ENCODE measurements at places on chromosomes 7 and 10.

GRCh38 chr7:17844022-17844421, 96.3 kb downstream of the SNX13 start:
- no peak for DNase-seq

DNA sequence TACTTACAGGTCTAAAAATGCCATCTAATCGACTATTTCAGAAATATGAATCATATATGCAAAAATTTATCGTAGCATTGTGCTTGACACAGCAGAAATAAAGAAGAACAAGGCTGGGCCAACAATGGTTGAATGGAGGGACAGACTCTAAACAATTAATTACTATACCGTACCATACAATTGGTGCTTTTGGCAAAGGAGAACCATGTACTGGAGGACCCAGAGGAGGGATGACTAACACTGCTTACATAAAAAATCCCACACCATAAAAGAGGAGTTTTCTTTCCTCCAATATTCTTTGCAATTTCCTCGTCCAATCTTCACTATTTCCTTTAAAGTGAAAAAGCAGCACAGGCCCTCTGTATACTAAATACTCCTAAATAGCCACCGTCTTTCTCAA, 94.1 kb downstream of the SGMS1 start:
- DNase-seq, result no peak

DNA sequence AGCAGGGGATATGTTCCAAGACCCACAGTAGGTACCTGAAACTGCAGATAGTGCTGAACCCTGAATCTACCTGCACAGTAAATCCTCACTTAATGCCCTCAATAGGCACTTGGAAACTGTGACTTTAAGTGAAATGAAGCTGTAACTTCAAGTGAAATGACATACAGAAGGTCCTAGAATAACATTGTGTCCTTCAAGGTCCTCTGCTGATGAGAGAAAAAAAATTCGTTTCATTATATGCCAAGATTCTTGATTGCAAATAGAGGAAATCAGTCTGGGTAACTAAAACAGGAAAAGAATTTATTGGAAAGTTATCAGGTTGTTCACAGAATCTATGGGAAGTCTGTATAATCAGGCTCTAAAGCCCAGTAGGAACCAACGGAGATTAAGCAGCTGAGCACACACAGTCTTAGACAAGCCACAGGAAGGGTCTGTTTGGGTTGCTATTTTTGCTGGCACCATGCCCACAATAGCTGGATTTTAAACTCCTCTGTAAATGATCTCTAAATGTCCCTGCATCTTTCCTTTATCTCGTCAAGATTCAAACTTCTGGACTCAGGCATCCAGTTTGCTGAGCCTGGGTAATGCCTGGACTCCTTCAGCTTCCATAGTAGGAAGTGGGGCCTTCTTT, 57.5 kb downstream of the EXOC4 start:
- no peak for DNase-seq

- DNase-seq, result no peak
These were observed 7.9 kb upstream of the GSDME start for GRCh38 chr7:24764972-24765744.

GRCh38 chr10:128274938-128275337, 148.7 kb upstream of the MKI67 start:
- no peak for DNase-seq

GRCh38 chr10:2893158-2893845, 174.0 kb upstream of the PFKP start:
- DNase-seq, result no peak

DNA sequence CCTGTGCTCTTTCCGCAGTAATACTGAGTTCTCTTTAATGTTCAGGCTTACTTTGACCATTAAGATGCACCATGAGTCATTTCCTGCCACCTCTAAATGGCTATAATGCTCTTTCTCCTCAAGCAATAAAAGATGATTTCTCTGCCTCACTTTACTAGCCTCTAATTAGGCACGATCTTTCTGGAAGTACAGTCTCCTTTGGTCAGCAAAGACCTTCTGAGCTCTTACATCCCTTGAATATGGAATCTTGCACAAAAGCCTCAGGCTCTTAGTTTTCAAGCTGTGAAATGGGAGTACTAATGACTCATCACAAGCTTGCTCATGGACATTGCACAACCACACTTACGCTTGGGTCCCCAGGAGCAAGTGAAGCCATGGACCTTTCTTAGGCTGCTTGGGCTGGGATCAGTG, 85.9 kb downstream of the FRMD4A start:
- no peak for DNase-seq

DNA sequence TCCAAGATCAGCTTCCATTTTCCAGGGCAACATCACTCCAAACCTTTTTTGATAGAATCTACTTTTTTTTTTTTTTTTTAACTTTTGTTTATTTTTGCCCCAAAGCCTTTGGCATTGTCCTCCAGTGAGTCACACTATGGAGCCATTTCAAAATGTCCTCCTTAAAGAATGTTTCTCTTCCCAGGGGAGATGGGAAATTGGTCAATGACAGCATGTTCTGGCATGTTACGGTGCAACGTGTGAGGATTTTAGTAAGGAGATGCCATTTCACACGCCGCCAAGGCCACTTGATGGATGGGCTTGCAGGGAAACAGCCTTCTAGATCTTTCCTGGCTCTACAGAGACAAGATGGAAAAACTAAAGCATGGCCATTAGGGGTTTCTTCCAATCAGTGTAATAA, 30.7 kb upstream of the TRIL start:
- no peak for DNase-seq

DNA sequence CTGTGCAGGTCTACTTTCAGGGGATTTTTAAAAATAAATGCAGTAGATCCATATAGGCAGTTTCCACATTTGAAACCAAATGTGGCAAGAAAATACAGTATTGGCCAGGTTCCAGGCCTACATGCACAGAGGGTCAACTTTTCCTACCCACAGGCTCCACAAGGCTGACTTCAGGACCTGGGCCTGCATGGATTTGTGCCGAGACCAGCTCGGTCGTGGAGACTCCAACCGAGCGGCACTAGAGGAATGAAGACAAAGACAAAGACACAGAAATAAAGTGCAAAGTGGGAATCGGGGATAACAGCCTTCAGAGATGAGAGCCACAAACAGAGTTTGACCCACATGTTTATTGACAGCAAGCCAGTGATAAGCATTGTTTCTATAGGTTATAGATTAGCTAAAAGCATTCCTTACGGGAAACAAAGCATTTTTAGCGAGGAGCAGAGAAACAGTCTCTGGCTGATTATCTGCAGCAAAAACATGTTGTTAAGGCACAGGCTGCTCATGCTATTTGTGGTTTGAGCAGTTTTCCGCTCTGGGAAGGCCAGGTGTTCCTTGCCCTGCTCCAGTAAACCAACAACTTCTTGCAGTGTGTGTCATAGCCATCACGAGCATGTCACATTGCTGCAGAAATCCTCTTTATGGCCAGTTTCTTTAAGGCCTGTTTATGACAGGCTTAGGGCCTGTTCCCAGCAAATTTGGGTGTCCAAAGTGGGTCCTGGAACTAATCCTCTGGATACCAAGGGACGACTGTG, 52.6 kb downstream of the ZNF37A start:
- no peak for DNase-seq

GRCh38 chr7:110898516-110898915, 192.4 kb upstream of the LRRN3 start:
- DNase-seq, result no peak

DNA sequence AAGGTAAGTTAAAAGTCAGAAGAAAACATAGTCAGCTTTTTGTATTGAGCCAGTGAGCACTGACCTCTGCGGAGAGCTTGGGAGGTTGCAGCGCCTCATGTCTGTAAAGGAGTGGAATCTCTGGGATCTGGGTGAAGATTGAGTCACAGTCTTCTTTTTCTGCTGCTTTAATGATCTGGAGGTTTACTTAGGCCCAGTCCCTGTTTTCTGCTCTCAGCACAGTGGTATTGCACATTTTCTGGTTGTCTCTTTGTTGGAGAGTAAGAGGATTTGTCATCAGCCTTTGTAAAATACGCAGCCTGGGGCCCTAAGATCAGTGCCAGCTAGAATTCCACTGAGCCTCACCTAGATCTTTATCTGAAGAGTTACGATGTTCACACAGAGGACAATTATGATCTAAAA, 58.3 kb upstream of the GJD4 start:
- DNase-seq, result no peak

DNA sequence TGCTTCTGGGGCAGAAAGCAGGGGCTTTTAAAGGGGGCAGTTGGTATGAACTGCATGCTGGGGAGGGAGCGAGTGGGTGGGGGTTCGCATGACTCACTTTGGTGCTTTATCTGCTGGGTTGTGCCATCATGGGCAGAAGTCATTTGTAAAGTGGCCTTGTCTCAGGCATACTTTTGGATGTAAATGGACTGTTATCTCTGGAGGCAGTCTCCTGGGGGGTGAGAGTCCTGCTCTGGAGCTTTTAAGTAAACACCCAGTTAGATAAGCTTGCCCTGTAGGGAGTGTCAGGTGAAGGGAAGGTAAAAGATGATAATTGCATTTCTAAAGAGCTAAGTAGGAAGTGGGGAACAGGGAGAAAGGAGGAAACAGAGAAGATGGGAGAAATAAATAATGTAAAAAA, 1.6 kb upstream of the GSTO1 start:
- no peak for DNase-seq

DNA sequence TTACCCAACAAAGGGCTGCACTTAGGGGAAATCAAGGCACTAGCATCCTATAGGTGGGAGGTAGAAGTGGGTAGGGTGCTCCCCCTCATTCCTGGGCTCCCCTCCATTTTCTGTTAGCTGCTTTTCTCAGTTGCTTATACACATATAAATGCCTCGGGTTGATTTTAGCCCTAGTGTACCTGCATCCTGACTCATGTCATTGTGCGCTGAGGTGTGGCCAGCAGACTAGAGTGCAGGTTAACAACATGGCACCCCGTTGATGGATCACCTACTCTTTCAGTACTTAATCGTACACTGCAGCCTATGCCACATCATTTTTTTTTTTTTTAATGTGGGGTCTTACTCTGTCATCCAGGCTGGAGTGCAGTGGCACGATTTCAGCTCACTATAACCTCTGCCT, 144.0 kb upstream of the ITGB1 start:
- no peak for DNase-seq

DNA sequence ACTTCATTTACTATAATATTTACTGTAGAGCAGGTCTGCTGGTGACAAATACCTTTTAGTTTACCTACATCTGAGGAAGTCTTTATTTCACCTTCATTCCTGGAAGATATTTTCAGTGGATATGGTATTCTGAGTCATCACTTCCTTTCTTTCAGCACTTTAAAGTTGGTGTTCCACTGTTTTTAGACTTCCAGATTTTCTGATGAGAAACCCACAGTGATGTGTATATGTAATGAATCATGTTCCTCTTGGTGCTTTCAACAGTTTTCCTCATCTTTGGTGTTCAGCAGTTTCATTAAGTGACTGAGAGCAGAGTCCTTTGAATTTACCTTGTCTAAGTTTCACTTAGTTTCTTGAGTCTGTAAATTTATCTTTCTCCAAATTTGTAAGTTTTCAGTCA, 36.4 kb downstream of the COPG2 start:
- no peak for DNase-seq

- no peak for DNase-seq
These were observed 85.5 kb downstream of the WDR37 start for GRCh38 chr10:1141701-1142100.

GRCh38 chr7:157996359-157997079, 591.1 kb downstream of the PTPRN2 start:
- no peak for DNase-seq

DNA sequence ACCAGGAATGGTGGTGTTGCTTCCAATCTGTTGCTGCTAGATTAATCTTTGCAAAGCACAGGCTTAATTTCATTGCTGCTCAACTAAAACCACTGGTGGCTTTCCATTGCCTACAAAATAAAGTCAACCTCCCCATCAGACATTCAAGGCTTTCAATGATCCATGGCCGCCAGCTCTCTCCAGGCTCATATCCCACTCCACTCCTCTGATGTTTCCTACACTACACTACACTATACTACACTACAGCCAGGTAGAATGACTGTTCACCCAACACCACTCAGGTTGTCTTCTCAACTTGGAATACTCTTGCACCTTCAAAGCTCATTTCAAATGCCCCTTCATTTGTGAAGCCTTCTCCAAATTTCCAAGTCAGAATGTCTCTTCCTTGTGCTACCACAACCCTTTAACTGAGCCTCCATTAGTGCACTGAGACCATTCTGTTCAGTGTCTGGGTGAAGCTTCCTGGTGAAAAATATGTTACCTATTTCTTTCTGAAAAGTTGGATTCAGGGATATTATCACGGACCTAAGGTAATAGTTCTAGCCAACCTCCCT, 35.5 kb upstream of the CC2D2B start:
- no peak for DNase-seq

DNA sequence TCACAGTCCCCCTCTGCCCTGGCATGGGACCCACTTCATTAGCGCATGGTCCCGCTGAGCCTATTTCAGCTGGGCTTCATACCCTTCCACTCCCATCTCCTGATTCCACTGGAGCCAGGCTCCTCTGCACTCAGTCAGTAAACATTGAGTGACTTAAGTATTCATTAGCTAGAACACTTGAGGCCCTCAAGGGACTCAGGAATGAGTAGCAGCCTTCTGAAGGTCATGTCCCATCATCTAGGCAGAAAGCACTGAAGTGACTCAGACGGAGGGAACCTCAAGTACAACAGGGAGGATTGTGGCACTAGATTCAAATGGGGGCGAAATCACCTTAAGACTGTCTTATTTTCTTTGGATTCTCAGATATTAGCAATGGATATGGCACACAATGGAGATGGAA, 186.6 kb upstream of the INHBA start:
- no peak for DNase-seq

- no peak for DNase-seq
These were observed 235.3 kb downstream of the INHBA start for GRCh38 chr7:41467596-41467995.

DNA sequence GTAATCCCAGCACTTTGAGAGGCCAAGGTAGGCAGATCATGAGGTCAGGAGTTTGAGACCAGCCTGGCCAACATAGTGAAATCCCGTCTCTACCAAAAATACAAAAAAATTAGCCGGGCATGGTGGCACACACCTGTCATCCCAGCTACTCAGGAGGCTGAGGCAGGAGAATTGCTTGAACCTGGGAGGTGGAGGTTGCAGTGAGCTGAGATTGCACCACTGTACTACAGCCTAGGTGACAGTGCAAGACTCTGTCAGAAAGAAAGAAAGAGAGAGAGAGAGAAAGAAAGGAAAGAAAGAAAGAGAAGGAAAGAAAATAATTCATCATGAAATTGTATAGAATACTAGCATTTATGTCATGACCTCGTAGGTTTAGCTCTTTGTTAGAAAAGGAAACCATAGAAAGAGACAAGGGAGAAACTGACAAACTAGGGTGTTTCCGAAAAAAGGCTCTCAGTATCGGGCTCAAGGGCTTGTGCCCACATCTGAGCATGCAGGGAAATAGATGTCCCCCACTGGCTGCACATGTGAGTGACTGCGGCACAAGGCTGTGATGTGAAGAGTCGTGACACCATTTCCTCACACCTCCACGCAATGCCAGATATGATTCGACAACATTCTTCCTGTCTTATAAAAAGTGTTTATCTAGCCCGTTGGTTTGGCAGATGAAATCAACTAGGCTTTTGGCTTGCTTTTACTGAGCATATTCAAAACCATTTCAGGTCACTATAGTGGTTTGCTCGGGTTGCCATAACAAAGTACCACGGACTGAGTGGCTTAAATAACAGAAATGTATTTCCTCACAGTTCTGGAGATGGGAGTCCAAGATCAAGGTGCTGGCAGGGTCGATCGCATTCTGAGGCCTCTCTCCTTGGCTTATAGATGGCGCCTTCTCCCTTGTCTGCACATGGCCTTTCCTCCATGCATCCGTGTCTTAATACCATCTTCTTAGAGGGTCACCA, 2.0 kb downstream of the SRGN start:
- DNase-seq, result peak; percentile 34

- no peak for DNase-seq
These were observed 20.1 kb downstream of the RUNDC3B start for GRCh38 chr7:87648316-87648715.

- DNase-seq, result no peak
These were observed 220.9 kb upstream of the KMT2E start for GRCh38 chr7:104793066-104793465.
